ENCODE measurements at places on chromosomes 3 and 15.

DNA sequence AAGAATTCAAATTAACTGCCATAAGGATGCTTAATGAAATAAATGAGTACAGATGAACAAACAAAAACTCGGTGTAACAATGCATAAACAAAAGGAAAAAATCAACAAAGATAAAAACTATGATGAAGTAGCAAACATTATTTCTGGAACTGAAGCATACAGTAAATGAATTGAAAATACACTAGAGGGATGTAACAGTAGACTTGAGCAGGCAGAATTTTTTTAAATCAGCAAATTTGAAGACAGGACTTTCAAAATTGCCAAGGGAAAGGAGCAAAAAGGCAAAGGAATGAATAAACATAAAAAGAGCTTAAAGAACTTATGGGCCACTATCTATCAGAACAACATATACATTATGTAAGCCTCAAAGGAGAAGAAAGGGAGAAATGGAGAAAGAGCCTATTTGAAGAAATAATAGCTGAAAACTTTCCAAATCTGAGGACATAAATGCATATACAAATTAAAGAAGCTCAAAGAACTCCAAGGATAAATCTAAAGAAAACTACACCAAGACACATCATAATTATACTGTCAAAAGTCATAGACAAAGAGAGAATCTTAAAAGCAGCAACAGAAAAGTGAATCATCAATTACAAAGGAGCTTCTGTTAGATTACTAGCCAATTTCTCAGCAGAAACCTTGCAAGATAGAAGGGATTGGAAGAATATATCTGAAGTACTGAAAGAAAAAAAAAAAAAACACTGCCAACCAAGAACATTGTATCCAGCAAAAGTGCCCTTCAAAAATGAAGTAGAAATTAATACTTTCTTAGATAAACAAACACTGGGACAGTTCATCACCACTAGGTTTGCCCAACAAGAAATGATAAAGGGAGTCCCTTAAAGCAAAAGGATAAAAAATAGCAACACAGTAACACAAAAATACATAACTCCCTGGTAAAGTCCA, 15.5 kb downstream of the TOP2B start:
- peak; percentile 37 for DNase-seq

GRCh38 chr3:130901463-130902204, 7.8 kb downstream of the ATP2C1 start:
- no peak for DNase-seq

GRCh38 chr3:46479021-46479420, 14.3 kb upstream of the LTF start:
- DNase-seq: no peak

- DNase-seq: no peak
Observed at GRCh38 chr15:89389841-89390603, 55.4 kb upstream of the POLG start.

DNA sequence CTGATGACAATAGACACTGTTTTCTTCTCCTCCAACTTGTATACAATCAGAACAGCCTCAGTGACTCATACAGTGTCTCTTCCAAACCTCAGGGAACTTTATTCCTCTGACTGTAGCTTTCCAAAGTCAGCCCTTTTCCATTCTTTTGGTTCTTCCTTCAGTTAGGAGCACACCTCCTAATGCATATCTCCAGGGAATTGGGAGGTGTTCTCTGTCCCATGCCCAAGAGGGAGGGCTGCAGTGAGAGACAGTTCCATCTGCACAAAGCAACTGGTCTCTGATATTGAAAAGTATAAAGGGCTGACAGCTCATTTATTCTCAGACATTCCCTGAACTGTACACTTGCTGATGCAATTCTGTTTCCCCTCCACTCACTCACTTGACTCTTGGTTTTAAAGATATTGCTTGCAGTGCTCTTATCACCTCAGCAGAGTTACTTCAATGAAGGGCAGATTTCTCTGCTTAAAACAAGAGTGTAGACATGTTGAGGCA, 337.8 kb upstream of the TBC1D5 start:
- DNase-seq: no peak

Data from hematopoietic multipotent progenitor cell (in vitro differentiated cells).